ENCODE measurements at places on chromosomes 5 and 9. TPM values are rescaled to one million over a fixed set of nuclear protein-coding genes. Genes with fewer than 3 reads are reported as not detected.

The WWC1 gene
- 183 TPM for total RNA-seq

The SLC6A3 gene
- 0.19 TPM for total RNA-seq

The HAVCR1 gene
- total RNA-seq: 0.92 TPM

The TMEM215 gene
- 0.27 TPM for total RNA-seq

The SUSD3 gene
- total RNA-seq: 1.5 TPM

The CATSPER3 gene
- 0.74 TPM for total RNA-seq

The IRGM gene
- not detected for total RNA-seq

The EGR1 gene
- total RNA-seq: 283 TPM

The GABRA6 gene
- total RNA-seq: not detected

The FRRS1L gene
- total RNA-seq: 5.9 TPM

The C9orf153 gene
- not detected for total RNA-seq

DNA sequence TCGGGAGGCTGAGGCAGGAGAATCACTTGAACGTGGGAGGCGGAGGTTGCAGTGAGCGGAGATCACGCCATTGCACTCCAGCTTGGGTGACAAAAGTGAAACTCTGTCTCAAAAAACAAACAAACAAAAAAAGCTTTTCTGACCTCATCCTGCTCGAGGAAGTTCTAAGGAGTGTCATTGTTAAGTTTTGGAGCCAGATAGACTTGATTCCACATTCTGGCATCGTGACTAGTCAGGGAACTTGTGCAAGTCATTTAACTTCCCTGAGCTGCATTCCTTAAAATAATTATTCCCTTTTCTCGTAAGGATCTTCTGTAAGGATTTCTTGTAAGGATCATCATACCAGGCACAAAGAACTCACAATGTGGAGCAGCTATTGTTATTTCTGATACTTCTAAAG, 26.2 kb downstream of the SNX24 start:
- H3K36me3 ChIP-seq: peaks cover 13% of the 10 kb centered on the region
- no peaks in the 10 kb centered on the region for H3K27me3 ChIP-seq
- no peak for DNase-seq
- peak overlapping the region; percentile 69 for H3K27ac ChIP-seq
- H3K4me1 ChIP-seq: peaks cover 13% of the 10 kb centered on the region

DNA sequence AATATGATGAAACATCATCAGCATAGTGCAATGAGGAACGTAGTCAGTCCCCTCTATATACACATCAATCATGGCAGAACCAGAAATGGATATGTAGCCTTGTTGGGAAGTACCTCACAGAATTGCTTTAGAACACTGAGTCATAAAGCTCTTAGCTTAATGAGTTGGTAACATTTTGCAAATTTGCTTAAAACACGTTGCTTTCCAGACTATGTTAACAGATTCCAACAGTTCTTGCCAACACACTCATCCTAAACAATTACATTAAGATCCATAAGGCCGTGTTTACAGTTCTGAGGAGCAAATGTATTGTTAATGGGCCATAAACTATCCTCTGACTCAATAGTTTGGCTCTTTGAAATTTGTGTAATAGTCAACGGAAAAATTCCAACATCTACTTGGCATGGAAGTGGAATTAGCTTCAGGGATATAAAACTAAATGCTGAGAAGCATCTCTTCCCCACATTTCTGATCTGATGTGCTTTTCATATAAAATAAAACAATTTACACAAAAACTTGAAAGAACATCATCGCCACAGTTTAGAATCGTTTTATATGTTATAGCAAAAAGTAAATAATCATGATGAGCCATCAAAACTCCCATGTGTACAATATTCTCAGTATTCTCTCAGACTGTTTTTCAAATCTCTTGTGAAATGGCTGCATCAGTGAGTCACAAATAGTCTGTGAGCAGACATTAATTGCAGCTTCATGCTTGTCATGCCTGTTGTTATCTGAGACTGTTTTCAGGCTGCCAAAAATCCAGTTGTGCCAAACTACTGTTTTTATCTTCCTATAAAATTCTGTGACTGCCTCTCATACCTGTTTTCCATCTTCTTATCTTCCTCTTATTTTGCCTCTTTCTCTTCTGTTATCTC, 291.9 kb downstream of the COX7C start:
- no peak overlapping the region for H3K4me3 ChIP-seq
- no peak for DNase-seq
- no peaks in the 10 kb centered on the region for H3K27me3 ChIP-seq
- no peaks in the 10 kb centered on the region for H3K4me1 ChIP-seq

DNA sequence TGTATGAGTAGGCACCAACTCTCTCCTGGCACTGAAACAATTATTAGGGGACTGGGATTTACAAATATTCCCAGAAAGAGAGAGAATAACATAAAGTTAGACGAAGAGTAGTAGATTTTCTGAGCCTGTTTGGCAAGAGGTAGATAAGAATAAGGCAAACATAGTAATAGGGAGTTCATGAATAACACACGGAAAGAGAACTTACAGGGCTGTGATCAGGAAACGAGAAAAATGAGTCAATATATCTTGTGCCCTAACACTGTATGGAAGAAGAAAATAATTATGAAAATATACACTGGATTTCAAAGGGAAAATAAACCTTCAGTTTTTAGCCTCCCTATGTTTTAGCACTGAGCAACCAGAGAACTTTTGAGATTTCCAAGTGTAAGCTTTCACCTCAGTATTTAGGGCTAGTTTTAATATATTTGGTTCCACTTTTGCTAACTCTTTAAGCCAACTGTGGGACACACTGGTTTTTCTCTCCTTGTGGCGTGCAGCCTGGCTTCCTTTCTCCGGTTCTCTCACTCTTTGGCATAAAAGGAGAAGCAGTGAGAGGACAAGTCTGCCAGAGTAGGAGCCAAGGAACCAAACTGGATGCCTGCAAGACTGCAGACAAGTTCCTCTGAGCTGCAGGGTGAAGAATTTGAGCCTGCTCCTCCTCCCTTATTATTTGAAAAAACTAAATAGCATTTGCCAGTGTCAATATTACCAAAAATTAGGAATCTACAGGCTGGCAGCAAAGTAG, 6.6 kb upstream of the KCNN2 start:
- no peak overlapping the region for H3K27ac ChIP-seq
- H3K36me3 ChIP-seq: no peaks in the 10 kb centered on the region
- DNase-seq: no peak
- H3K4me1 ChIP-seq: no peaks in the 10 kb centered on the region

GRCh38 chr9:137691646-137692351, 73.0 kb downstream of the EHMT1 start:
- H3K27me3 ChIP-seq: no peaks in the 10 kb centered on the region
- H3K4me3 ChIP-seq: no peak overlapping the region
- peaks cover 13% of the 10 kb centered on the region for H3K36me3 ChIP-seq
- H3K27ac ChIP-seq: no peak overlapping the region

DNA sequence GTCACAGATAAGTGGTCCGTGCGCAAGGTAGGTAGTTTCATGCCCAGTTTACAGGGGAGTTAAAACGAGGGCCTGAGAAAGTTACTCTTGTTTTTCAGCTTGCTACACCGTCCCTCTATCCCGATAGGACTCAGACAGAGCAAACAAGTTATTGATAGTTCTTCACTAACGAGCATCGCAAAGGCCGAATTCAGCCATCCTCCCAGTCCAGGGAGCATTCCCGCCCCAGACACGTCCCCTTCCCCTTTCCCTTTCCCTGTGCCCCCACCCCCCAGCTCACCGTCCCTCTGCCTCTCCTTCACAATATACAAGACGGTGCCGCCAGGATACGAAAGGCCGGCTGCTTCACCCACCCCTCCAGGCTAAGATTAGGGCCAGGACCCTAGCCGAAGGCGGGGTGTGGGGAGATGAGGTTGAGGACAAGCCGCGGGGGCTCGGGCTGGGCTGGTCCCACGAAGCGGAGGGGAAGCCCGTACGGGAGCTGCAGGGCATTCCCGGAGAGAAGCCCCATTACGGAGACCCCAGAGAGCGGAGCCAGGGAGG, 599 bp downstream of the KIAA1191 start:
- H3K36me3 ChIP-seq: peaks cover 12% of the 10 kb centered on the region
- peak overlapping the region; percentile 89 for H3K27ac ChIP-seq
- DNase-seq: no peak
- H3K27me3 ChIP-seq: peaks cover 11% of the 10 kb centered on the region
- peak overlapping the region; percentile 97 for H3K4me3 ChIP-seq
- peaks cover 12% of the 10 kb centered on the region for H3K4me1 ChIP-seq

GRCh38 chr5:141389153-141390042, 1.9 kb downstream of the PCDHGB4 start:
- DNase-seq: peak; percentile 55
- H3K27ac ChIP-seq: peak overlapping the region; percentile 4
- no peaks in the 10 kb centered on the region for H3K4me1 ChIP-seq
- H3K27me3 ChIP-seq: no peaks in the 10 kb centered on the region

- no peaks in the 10 kb centered on the region for H3K27me3 ChIP-seq
- H3K27ac ChIP-seq: no peak overlapping the region
- H3K4me3 ChIP-seq: no peak overlapping the region
- DNase-seq: no peak
- no peaks in the 10 kb centered on the region for H3K4me1 ChIP-seq
- H3K36me3 ChIP-seq: peaks cover 23% of the 10 kb centered on the region
Measured at GRCh38 chr9:36063804-36064447, 27.2 kb downstream of the RECK start.

DNA sequence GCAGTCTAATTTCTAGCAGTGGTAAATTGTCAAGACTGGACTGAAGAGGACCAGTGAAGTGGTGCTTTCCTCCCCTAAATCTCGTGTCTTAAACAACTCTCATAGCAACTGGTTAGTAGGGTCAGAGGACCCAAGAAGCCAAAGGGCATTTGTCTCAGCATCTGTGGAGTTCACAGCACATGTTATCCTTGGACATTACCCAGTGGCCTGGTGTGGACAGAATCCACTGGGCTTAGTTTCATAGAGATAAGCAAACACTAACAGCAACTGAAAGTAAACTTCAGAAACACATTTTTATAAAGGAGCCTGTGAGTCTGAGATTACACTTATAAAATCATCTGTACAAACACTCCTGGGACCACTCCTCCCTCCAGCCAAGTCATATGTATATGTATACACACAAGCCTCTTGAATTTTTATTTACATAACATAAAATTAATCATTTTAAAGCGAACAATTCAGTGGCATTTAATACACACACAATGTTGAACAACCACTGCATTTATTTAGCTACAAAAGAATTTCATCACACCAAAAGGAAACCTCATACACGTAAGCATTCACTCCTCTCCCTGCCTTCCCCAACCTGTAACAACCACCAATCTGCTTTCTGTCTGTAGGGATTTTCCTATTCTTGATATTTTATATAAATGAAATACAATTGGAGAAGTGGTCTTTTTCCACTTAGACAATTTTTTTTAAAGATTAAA, 457.8 kb downstream of the RASEF start:
- DNase-seq: no peak
- peaks cover 38% of the 10 kb centered on the region for H3K4me1 ChIP-seq
- H3K4me3 ChIP-seq: no peak overlapping the region
- no peak overlapping the region for H3K27ac ChIP-seq
- H3K27me3 ChIP-seq: peaks cover 16% of the 10 kb centered on the region

DNA sequence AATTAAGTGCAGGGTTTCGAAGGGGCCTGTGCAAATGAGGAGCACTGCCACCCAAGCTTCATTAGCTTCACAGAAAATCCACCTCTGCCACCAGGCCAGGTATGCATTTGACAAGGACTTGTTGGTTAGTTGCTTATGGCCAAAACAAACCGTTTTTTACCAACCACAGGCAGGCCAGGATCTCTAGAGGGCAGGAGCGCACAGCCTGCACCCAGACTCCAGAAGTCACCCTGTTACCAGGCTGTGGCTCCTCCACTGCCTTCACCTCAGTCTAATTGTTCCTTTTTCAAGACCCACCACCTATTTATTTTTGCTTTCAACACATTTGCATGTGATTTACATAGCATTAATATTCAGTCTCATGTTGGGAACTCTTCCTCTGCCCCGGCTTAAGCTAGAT, 78.3 kb upstream of the HSPA9 start:
- no peak for DNase-seq
- no peaks in the 10 kb centered on the region for H3K36me3 ChIP-seq
- no peaks in the 10 kb centered on the region for H3K27me3 ChIP-seq
- H3K4me1 ChIP-seq: peaks cover 54% of the 10 kb centered on the region
- no peak overlapping the region for H3K27ac ChIP-seq
- no peak overlapping the region for H3K4me3 ChIP-seq

GRCh38 chr5:109299557-109299956, 110.2 kb downstream of the PJA2 start:
- no peaks in the 10 kb centered on the region for H3K4me1 ChIP-seq
- no peak for DNase-seq
- H3K27me3 ChIP-seq: no peaks in the 10 kb centered on the region
- H3K4me3 ChIP-seq: no peak overlapping the region
- H3K27ac ChIP-seq: no peak overlapping the region

GRCh38 chr5:149062371-149063016, 368 bp downstream of the SH3TC2 start:
- no peak for DNase-seq
- peaks cover 32% of the 10 kb centered on the region for H3K4me1 ChIP-seq
- H3K27me3 ChIP-seq: no peaks in the 10 kb centered on the region
- H3K36me3 ChIP-seq: peaks cover 4% of the 10 kb centered on the region
- peak overlapping the region; percentile 53 for H3K4me3 ChIP-seq

GRCh38 chr9:135715056-135715595, 13.1 kb downstream of the KCNT1 start:
- no peak for DNase-seq
- H3K36me3 ChIP-seq: no peaks in the 10 kb centered on the region
- H3K27ac ChIP-seq: no peak overlapping the region
- peak overlapping the region; percentile 49 for H3K4me3 ChIP-seq

- no peak overlapping the region for H3K4me3 ChIP-seq
- no peaks in the 10 kb centered on the region for H3K36me3 ChIP-seq
- H3K4me1 ChIP-seq: no peaks in the 10 kb centered on the region
- no peak for DNase-seq
Measured at GRCh38 chr5:179211068-179211467, 134.2 kb downstream of the ADAMTS2 start.

- H3K4me3 ChIP-seq: no peak overlapping the region
- no peaks in the 10 kb centered on the region for H3K36me3 ChIP-seq
- H3K27me3 ChIP-seq: no peaks in the 10 kb centered on the region
- no peak for DNase-seq
Measured at GRCh38 chr5:96282020-96282419, 151.0 kb downstream of the PCSK1 start.

DNA sequence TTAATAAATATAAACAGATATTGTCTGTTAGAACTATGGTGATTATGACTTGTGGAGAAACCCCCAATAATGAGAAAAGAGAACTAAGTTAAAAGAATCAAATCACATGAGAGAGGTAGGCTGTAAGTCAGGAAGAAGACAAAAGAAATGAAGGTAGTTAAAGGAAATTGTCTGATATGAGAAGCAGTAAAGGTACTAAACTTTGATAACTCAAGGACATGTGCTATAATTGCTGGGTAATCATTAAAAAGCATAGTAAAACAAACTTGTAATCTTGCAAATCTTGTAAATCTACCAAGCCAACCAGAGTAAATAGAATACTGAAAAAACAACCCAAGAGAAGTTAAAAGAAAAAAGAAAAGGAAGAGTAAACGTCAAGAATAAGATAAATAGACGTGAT, 207.0 kb upstream of the CTNND2 start:
- no peak overlapping the region for H3K27ac ChIP-seq
- no peak overlapping the region for H3K4me3 ChIP-seq
- H3K27me3 ChIP-seq: no peaks in the 10 kb centered on the region
- H3K36me3 ChIP-seq: no peaks in the 10 kb centered on the region
- H3K4me1 ChIP-seq: no peaks in the 10 kb centered on the region

- H3K27ac ChIP-seq: no peak overlapping the region
- H3K4me3 ChIP-seq: no peak overlapping the region
- DNase-seq: no peak
- H3K4me1 ChIP-seq: peaks cover 13% of the 10 kb centered on the region
- H3K27me3 ChIP-seq: no peaks in the 10 kb centered on the region
- H3K36me3 ChIP-seq: peaks cover 11% of the 10 kb centered on the region
Measured at GRCh38 chr5:149603920-149604319, 22.6 kb downstream of the ARHGEF37 start.

GRCh38 chr5:111756581-111757354, at the start of gene NREP:
Gene NREP, minus strand, starts transcription at chr5:111757194. Its CDS starts 1,422 bp downstream, at chr5:111755772.
- H3K36me3 ChIP-seq: peaks cover 21% of the 10 kb centered on the region
- peak within 1 kb of the TSS; percentile 91 for H3K4me3 ChIP-seq
- H3K27ac ChIP-seq: peak within 1 kb of the TSS; percentile 94
- no peak for DNase-seq
- peaks cover 28% of the 10 kb centered on the region for H3K4me1 ChIP-seq

Data from type B pancreatic cell (in vitro differentiated cells).